WTC11 (cell line): ENCODE measurements at places on chromosomes 4 and X.

- DNase-seq: no peak
Measured at GRCh38 chr4:89166971-89167475, 55.7 kb downstream of the TIGD2 start.

DNA sequence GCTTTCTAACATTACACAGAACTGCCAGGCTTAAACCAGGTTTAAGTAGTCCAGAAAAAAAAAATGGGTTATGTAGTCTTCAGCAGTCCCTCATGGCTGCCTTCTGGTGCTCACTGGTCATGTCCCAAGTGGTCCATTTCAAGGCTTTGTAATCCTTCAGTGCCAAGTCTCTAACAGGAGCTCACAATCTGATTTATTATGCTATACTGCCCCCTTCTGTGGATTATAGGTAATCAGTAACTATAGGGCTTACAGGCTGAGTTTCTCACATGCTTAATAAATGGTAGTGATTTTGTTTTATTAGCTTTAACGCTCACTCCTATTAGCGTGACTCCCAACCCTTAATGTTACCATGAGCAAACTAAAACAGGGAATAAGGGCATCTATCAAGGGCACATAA is 92.5 kb upstream of the EDA2R start:
- no peak for DNase-seq

DNA sequence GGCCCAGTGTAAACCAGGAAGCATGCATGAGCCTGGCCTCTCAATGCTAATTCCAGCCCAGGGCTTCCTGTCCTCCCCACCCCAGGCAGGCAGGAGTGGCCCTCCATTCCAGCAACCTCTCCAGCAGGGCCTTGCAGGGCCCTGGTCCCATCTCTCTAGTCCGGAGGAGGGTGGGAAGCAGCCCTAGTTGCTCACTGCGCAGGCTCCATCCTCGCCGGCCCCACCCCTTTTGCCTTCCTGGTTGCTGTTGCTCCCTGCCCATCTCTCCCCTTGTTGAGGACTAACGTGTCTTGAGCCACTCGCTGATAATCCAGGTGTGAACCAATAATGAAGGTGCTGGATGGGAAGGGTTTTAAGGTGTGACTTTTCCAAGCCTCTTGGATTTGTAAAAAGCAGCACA is 161.2 kb upstream of the BCOR start:
- DNase-seq: no peak

GRCh38 chr4:22090661-22091351 is 142.2 kb upstream of the KCNIP4 start:
- no peak for DNase-seq

- DNase-seq: peak; percentile 20
Measured at GRCh38 chrX:110944751-110945675, 149.4 kb upstream of the CHRDL1 start.

DNA sequence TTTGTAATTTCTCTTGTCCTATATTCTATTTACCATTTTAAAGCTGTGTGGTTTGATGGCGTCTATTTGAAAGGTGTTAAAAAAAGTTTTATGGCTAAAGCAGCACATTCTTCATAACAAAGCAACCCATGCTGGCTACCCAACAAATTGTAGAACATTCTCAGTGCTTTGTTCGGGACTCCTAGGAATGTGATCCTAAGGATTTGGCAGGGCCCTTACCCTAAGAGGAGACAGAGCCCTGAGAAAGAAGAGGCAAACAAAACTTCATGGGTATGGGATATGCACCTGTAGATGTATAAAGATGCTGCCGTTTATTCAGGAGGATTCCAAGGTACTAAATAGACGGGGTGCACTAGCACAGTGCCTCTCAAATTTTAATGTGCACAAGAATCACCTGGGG is 370.8 kb upstream of the DIPK2B start:
- DNase-seq: no peak

- DNase-seq: no peak
Measured at GRCh38 chr4:183553601-183554345, 48.9 kb downstream of the ING2 start.

- DNase-seq: no peak
Measured at GRCh38 chr4:101156619-101157310, 190.6 kb downstream of the PPP3CA start.

DNA sequence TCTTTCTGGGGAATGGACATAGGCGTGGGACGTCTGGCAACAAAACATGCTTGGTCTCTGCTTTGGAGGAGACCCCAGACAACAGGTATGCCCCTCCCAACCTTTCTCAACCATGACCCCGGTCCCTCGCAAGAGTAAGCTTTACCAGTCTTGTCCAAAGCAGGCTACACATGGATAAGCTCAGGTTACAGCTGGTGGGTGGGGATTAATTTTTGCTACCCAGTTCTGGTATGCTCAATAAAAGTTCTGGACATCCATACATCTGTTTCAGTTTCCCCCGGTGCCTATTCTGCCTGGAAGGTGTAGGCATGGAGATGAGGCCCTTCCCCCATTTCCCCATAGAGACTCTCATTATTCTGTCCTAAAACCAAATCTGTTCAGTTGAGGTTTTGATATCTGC is 54.5 kb upstream of the NOCT start:
- no peak for DNase-seq

DNA sequence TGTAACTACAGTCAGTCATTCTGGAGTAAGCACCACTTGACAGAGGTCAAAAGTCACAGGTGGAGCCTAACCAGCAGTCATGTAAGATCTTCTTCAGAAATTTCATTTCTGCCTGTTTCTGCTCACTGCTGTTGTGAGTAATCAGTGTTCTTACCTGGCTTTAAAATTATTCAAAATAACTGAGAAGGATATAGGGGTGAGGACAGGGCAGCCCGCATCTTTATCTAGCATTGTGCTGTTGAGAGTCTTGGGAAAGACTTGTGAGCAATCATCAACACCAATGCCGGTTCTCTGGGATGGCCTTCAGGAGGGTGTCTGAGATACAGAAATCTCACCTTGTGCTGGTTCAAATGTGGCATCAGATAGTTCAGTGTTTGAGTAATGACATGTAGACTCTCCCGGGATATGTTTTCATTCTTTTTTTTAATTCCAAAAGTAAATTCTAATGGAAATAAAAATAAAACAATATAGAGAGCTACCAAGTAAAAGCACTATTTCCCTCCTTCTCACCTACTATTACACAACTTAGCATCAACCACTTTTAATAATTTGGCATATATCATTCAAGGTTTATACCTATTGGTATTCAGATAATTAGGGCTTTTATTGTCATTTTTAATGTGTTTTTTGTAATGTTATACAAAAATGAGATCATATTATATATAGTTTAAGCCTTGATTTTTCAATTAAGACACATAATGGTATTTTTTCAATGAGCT is 37.1 kb downstream of the AREG start:
- DNase-seq: no peak

DNA sequence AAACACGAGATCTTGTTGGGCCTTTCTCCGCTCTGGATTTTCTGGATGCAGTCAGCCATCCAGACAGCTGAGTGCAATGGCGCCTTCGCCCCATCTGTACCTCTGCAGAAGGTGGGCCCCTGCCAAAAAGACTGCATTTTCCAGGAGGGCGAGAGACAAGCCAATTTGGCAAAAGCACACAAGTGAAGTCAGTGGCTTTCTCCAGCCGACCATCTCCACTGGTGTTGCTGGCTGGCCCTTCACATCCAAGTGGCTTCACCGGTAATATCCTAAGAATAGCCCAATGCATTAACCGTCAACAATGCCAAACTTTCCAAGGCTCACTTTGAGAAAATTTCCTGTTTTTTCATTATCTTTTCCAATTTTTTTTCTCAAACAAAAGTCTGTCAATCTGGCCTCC is 96.2 kb upstream of the MXRA5 start:
- DNase-seq: no peak

- DNase-seq: no peak
Measured at GRCh38 chr4:89172865-89173264, 61.5 kb downstream of the TIGD2 start.

- DNase-seq: no peak
Measured at GRCh38 chr4:94256144-94256783, 48.6 kb downstream of the SMARCAD1 start.

DNA sequence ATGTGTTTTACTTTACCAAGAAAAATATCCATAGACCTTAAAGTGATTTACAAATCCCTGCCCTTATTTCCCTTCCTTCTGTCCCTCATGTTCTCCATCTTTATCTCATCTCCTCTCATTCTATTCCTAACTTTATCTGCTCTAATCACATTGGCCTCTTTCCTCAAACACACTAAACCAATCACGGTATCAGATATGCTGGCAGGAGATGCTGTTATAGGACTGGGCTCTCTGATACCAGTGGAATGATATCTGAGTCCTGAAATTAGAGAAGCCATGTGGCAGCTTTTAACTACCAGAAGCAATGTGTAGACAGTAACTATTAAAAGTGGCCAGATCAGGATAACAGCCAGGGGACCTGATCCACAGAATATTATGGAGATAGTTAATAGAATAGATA is 49.9 kb upstream of the GIMD1 start:
- no peak for DNase-seq

DNA sequence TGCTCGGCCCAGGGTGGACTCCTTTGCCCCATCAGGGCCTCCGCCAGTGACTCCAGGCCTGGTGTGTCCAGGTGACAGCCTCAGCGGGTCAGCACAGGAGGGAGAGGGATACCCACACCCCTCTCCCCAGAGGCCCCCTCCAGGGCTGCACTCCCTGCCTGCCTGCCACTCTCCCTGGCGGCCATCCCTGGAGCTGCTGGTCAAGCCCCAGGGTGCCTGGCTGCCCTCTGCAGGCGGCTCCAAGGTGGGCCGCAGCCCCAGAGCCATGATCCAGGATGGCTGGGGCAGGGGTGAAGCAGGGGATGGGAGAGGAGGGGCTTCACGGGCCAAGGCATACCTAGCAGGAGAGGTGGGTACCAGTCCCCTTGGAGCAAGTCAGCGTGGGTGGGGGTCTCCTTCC is 3.8 kb downstream of the FGFRL1 start:
- DNase-seq: no peak

DNA sequence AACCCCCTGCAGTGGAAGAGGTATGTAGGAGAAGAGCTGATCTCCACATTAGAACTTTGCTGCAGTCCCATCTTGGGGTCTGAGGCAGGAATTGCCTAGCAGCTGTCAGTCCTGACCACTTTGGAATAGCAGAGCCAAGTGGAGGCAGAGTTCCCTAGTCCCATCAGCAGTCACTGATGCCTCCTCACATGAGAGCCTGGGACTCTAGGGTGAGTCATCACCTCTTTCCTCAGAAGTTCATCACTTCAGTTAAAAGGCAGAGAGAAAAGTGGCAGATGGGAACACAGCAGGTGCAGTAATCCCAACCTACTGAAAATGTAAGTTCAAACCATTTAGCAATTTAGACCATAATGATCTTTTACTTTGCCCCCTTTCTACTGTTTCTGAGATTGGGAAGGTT is 73.9 kb upstream of the MED14 start:
- DNase-seq: no peak

- DNase-seq: no peak
Measured at GRCh38 chr4:165761963-165762362, 111.1 kb upstream of the TLL1 start.

GRCh38 chr4:146108756-146109155 is 66.8 kb upstream of the LSM6 start:
- DNase-seq: no peak

DNA sequence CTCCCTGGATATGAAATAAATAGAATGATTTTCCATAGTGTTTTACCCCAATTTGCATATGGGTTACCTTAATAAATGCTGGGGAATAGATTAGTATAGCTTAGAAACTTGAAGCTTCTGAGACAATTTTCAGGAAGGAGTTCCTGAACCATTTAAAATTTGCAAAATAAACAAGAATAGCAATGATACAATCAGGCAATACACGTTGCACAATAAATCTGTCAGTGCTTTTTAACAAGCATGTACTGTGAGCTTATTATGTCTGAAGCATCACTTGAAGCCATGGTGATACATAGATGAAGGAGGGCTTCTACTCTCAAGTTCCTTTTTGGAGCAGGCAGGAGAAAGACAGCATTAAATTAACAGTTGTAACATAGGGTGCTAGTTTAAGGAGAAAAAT is 84.2 kb upstream of the WDFY3 start:
- no peak for DNase-seq

GRCh38 chr4:6204871-6205566 is 4.7 kb upstream of the JAKMIP1 start:
- no peak for DNase-seq

GRCh38 chr4:70943114-70943513 is 40.9 kb downstream of the MOB1B start:
- DNase-seq: no peak

GRCh38 chr4:38717604-38718003 is 53.6 kb downstream of the KLF3 start:
- no peak for DNase-seq

GRCh38 chrX:15474028-15474427 is 19.1 kb downstream of the PIR start:
- DNase-seq: no peak

GRCh38 chrX:148466292-148466691 is 34.1 kb upstream of the AFF2 start:
- no peak for DNase-seq

DNA sequence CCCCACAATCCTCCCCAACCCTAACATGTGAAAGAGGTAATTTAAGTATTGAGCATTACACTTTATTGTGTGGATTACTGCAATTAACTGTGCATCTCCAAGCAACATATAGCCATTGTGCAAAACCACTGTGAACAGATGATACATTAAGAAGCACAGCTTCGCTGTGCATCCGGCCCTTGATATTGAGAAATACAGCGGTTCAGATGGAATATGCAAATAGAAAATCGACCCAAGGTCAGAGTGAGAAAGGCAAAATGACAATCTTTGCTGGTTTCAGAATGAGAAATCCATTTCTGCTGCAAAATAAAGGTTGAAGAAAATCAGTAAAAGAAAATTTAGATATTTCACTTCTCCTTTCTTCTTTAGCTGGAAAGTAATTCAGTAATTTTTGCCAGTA is 805.9 kb upstream of the GRID2 start:
- no peak for DNase-seq

GRCh38 chr4:8155660-8156421 is 2.8 kb downstream of the ABLIM2 start:
- DNase-seq: no peak

DNA sequence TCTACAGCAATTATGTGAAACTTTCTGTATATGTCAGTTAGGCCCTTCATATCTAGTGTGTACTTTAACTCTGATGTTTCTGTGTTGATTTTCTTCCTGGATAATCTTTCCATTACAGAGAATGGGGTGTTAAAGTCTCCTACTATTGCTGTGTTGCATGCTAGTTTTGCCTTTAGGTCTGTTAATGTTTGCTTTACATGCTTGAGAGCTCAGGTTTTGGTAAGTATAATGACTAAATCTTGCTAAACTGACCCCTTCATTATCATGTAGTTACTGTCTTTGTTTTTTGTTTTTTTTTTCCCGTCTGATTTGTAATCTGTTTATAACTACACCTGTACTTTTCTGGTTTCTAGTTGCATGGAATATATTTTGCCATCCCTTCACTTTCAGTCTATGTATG is 63.6 kb upstream of the UGT2B15 start:
- DNase-seq: no peak
